Lower lobe of right lung (tissue), 2 donors: ENCODE measurements at places on chromosomes 13 and 19. TPM values are rescaled to one million over a fixed set of nuclear protein-coding genes. Genes with fewer than 3 reads are reported as not detected.

Gene CLEC4G
- total RNA-seq, result 2.9 TPM

- DNase-seq, result no peak
- no peaks in the 10 kb centered on the region for H3K36me3 ChIP-seq
- no peak overlapping the region for H3K27ac ChIP-seq
Measured at GRCh38 chr13:53124623-53125022, 96.0 kb downstream of the OLFM4 start.

DNA sequence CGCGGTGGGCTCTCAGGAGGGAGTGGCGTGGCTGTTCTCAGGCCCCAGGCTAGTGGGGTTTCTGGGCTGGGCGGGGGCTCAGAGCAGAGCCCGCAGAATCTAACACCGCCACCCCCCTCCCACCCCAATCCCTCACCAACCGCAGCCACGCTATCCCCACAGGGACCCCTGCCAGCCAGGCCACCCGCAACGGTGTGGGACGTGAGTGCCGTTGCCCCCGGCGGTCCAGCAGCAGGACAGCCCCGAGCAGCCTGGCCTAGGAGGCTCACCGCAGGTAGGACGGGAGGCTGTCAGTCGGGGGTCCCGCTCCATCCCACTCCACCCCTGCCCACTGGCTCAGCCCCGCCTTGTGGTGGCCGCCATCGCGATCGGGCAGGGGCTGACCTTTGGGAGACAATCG, at the start of gene NTN5:
TSS of gene NTN5 (minus strand) at position 24 of the 400 bp plus-strand sequence. CDS start 2,031 bp downstream, outside the sequence.
- peaks cover 9% of the 10 kb centered on the region for H3K4me1 ChIP-seq
- no peak within 1 kb of the TSS for H3K27ac ChIP-seq
- DNase-seq, result no peak
- H3K36me3 ChIP-seq, result no peaks in the 10 kb centered on the region
- no peaks in the 10 kb centered on the region for H3K27me3 ChIP-seq

- peaks cover 24% of the 10 kb centered on the region for H3K27me3 ChIP-seq
- H3K4me1 ChIP-seq, result peaks cover 39% of the 10 kb centered on the region
- no peaks in the 10 kb centered on the region for H3K36me3 ChIP-seq
- DNase-seq, result peak; percentile 76
- peak overlapping the region; percentile 54 for H3K4me3 ChIP-seq
- H3K27ac ChIP-seq, result peak overlapping the region; percentile 56
Measured at GRCh38 chr19:45645631-45646344, 6.6 kb upstream of the EML2 start.

Gene ZFP82
- total RNA-seq, result 4.0 TPM

- no peak overlapping the region for H3K27ac ChIP-seq
- H3K27me3 ChIP-seq, result no peaks in the 10 kb centered on the region
- no peak for DNase-seq
Measured at GRCh38 chr13:112183532-112184090, 116.7 kb downstream of the SOX1 start.

- H3K4me3 ChIP-seq, result no peak overlapping the region
- no peak for DNase-seq
- no peak overlapping the region for H3K27ac ChIP-seq
- H3K27me3 ChIP-seq, result no peaks in the 10 kb centered on the region
- peaks cover 6% of the 10 kb centered on the region for H3K4me1 ChIP-seq
Measured at GRCh38 chr13:86006317-86006716, 207.1 kb upstream of the SLITRK6 start.

Gene ZNF433
- total RNA-seq, result 5.1 TPM

- no peaks in the 10 kb centered on the region for H3K4me1 ChIP-seq
- no peaks in the 10 kb centered on the region for H3K36me3 ChIP-seq
- no peak overlapping the region for H3K4me3 ChIP-seq
- no peaks in the 10 kb centered on the region for H3K27me3 ChIP-seq
Measured at GRCh38 chr13:30971575-30971974, 39.1 kb downstream of the TEX26 start.

- peaks cover 41% of the 10 kb centered on the region for H3K4me1 ChIP-seq
- H3K4me3 ChIP-seq, result peak overlapping the region; percentile 86
- no peaks in the 10 kb centered on the region for H3K27me3 ChIP-seq
- peak overlapping the region; percentile 95 for H3K27ac ChIP-seq
Measured at GRCh38 chr19:51365211-51365964, 800 bp downstream of the ETFB start.

DNA sequence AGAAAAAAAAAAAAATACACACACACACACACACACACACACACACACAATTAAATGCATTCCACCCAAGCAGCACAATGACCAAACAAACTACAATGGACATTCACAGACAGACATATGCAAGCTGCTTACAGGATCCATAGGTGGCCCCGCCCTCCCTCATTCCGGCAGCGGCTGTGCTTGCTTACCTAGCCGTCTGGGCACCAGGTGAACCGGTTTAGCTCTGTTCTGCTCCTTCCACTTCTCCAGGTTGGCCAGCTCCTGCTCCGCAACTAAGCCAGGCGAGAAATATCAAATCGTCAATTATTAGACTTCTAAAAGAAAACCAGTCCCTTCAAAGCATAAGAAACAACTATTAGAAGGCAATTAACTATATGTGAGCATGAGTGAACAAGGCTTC, 23.1 kb downstream of the EPSTI1 start:
- H3K27me3 ChIP-seq, result no peaks in the 10 kb centered on the region
- H3K36me3 ChIP-seq, result peaks cover 6% of the 10 kb centered on the region
- DNase-seq, result peak; percentile 78
- H3K4me3 ChIP-seq, result no peak overlapping the region

Gene PTH2
- not detected for total RNA-seq

Gene LILRB3
- 85.6 TPM for total RNA-seq
